ENCODE measurements at places on chromosomes 12 and 14.

GRCh38 chr12:130320536-130320935 is 17.2 kb upstream of the PIWIL1 start:
- no peak for DNase-seq

DNA sequence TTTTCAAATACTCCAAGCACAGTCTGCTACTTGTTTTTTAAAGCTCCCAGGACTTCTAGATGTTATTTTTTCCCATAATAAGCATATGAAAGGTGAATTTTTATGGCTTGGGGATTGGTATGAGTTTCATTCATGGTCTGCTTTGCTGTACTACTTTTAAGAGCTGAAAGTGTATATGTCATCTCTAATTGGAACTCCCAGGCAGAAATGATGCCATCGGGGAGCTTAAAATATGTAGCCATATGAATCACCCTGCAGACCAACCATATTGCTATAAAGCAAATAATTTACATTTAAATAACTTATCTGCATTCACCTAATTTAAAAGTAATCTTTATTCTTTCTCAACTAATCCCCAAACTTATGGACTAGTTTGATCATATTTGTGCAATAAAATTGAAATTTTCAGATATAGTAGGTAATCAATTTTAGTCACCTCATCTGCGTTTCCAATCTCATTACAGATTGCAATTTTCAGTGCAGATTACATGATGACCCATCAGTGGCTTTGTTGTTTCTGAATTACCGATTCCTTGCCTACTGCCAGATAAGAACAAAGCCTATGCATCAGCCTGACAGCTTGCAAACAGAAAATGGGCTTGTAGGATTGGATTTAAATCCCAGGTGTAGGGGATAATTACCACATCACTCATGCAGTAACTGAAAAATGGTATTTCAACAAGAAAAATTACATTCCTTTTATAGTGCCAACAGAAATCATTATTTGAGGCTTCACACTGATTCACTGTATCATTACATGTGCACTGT is 689.4 kb downstream of the NOVA1 start:
- no peak for DNase-seq

DNA sequence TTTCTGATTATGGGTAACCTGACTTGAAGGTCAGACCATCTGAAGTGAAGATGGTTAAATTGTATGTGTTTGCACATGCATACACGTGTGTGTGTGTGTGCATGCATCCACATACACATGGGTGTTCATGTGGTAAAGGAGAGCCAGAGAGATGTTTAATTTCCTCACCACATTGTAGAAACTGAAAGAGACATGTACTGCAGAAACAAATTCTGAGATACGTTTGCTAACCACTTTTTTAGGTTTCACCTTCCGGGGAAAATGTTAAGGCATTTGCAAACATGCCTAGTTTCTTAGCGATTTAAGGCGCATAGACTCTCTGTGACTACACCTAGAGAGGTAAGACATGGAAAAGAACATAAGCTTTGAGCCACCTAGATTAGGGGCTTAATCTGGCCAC is 362.9 kb downstream of the RAD51B start:
- DNase-seq = no peak

- DNase-seq = peak; percentile 75
These were observed 261.4 kb downstream of the TTC8 start for GRCh38 chr14:89085737-89086382.

DNA sequence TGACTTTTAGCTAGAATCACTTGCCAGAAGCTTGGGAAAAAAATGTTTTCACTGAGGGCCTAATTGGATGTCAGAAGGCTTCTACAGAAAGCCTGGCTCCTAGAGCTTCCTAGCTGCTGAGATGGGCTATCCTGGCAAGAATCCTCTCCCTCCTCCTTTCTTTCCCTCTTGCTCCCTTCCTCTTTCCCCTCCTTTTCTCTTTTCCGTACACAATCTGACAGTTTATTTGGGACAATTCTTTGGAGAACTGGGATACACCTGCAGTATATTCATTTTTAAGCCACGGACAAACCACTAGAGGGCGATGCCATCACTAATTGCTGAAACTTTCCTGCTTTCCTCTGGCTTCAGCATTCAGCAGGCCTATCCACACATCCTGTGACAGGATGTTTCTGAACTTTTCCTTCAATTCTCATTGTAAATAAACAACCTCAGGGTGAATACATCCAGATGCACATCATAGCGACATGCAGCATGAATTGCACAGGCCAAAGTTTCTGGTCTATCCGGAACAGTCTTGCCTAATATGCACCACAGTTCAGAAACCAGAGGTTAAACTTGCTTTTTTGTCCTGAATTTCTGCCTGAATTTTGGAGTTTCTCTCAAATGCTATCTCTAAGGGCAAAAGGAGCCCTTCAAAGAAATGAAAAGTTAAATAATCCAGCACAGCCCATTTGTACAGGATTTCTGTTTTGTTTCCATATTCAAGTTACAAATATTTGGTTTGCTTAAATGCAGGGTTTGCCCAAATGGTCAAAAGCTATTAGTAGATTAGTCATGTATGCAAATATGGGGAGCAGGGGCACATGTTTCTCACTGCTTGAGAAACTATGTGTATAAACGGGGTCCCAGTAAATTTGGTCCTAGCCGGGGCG is 142.8 kb downstream of the PAWR start:
- peak; percentile 64 for DNase-seq

- DNase-seq = no peak
These were observed 570.4 kb upstream of the SEL1L start for GRCh38 chr14:82104013-82104412.
